ENCODE measurements at places on chromosomes 7 and 10.
A peak's percentile ranks its signal among the peaks of the same experiment; 100 is the strongest.

DNA sequence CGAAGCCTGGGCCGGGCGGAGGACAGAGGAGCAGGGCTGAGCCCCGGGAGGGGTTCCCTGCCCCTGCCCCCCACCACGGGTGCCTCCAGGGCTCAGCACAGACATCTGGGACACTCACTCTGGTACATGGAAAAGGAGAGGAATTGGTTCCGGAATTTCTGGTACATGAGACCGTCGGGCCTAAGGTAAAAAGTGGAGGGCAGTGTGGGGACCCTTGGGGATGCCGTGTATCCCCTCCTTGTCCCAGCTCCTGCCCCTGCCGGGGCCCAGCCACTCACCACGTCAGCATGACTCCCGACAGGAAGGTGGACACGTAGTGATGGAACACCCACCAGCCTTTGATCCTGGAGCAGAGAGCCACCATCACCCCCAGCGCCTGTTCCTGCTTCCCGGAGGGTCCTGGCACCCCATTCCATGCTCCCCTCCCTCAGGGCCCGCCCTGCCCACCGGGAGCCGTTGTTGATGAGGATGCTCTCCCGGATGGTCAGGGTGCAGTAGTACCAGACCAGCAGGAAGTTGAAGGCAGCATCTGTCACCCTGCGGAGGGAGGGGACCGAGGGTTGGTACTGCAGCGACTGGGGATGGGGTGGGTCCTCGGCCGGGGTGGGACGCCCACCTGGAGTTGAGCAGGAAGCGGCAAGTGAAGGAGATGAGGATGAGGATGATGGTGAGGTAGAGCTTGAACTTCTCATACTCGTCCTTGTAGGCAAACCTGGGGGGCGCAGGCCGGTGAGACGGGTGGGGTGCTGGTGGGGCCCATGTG lies 6.4 kb downstream of the TMEM120A start:
- DNase-seq: peak; percentile 12

DNA sequence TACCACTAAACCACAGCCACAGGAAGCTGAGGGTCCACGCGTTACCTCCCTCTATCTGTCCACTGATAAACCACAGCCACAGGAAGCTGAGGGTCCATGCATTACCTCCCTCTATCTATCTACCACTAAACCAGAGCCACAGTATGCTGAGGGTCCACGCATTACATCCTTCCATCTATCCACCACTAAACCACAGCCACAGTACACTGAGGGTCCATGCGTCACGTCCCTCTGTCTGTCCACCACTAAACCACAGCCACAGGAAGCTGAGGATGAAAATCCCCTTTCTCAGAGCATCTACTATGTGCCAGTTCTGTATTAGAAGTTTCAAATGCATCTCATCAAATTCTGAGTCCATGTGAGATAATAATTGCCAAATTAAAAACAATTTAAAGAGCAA lies 589.3 kb downstream of the DNAJB6 start:
- no peak for DNase-seq

DNA sequence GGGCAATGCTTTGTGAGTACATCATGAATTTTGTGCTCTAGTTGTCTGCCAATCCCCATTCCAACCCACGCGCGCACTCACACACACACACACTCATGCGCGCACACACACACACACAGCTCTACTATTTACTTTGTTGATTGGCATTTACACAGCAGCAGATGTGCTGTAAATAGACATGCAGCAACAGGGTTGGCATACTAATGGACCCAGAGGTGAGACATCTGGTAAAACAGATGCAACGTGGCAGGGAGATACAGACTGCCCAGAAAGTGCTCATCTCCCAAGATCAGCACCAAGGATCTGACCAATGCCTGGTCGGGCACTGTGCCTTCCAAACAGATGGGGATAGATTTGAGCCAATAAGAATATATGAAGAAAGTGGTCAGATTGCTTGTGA lies 873.0 kb downstream of the SORCS3 start:
- DNase-seq: no peak

- no peak for DNase-seq
Measured at GRCh38 chr7:26155531-26156375, 3.8 kb downstream of the NFE2L3 start.

DNA sequence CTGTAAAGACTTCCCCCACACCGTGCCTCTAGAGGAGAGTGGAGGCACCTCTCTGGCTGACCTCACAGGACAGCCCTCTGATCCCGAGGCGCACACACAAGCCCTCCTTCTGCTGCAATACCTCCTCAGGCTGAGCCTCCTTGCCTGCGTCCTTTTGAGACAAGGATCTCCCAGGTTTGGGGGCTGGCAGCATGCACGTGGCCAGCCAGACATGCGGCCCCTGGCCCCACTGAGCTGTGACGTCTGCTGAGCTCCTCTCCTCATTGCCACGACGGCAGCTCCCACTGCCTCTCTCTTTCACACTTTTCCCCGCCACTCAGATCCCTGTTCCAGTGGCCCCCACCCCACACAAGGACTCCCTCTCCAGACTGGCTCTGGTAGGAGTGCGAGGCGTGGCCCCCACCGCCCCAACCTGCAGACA lies 12.2 kb upstream of the DNAAF5 start:
- DNase-seq: no peak

- peak; percentile 67 for DNase-seq
Measured at GRCh38 chr10:15370212-15370855, 755 bp downstream of the FAM171A1 start.

- no peak for DNase-seq
Measured at GRCh38 chr7:13851736-13852135, 137.7 kb downstream of the ETV1 start.

- DNase-seq: no peak
Measured at GRCh38 chr10:30172673-30173072, 113.3 kb upstream of the JCAD start.

- DNase-seq: no peak
Measured at GRCh38 chr10:24908793-24909423, 43.5 kb downstream of the PRTFDC1 start.

GRCh38 chr7:100472854-100473499 lies 6.0 kb downstream of the TSC22D4 start:
- no peak for DNase-seq

GRCh38 chr7:23956772-23957576 lies 247.0 kb downstream of the STK31 start:
- no peak for DNase-seq

DNA sequence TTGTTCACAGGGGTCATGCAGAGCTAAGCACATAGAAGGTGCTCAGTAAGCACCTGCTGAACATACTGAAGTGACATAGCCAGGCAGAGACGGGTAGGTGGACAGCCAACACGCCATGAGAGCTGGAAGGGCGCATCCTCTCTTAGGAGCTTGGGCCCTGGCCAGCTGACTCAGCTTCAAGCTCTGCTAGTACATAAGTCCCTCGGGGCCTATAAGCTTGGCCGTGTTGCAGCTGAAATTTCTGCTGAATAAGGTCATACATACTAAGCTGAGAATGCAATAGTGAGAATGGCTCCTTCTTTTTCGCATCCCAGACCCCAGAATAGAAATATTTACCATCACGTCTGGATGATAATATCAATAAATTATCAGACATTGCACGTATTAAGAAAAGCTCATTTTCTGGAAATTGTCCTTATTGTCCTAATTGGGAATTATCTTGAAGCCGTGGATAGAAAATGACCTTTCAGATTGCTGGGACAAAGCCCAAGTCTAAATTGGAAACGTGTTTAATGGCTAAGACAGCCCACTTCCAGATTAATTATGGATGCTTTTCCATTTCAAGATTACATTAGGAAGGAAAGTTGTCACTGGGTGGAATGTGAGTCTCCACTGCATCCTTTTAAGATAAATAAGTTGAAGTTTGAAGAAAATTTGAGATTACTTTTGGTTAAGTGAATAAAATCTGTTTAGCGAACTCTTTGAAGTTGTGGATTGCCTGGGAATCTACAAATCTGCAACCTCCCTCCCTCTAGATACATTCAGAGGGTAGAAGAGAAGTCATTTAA lies 287.1 kb upstream of the C7orf33 start:
- peak; percentile 81 for DNase-seq

GRCh38 chr7:43018446-43018845 lies 86.3 kb downstream of the MRPL32 start:
- DNase-seq: no peak

DNA sequence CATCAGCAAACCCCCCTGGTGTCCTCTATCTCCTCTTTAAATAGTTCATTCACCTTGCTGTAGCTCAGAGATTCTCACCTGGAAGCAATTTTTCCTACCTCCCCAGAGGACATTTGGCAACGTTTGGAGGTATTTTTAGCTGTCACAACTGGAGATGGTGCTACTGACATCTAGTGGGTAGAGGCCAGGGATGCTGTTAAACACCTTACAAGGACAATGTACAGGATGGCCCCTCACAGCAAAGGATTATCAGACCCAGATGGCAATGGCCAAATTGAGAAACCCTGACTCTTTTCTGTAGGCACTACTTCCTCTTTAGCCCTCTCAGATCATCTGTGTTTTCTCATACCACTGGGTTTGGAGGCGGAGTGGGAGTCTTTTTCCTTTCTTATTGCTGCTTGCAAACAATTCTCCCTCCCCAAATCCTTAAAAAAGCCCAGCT lies 13.2 kb upstream of the TRA2A start:
- DNase-seq: no peak

DNA sequence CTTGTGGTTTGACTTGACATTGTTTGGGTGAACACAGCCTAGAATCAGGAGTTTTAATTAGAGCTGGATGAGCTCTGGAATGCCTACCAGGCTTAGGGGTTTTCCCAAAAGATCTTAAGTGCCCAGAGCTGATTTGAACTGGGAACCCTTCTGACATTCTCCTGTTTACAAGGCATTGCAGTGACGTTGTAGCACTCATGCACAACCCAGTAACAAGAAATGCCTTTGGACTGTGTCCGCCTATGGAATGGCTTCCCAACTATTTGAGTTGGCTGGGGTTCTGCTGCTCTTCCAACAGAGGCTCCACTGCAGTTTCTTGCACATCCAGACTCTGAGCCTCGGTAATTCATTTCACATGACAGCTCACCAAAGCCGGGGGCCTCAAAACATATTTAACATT lies 76.7 kb upstream of the MKX start:
- DNase-seq: no peak
